ENCODE measurements at places on chromosomes 3 and 15. TPM values are rescaled to one million over a fixed set of nuclear protein-coding genes. Genes with fewer than 3 reads are reported as not detected.

GRCh38 chr15:63522225-63522578 is 17.8 kb downstream of the USP3 start:
- DNase-seq, result no peak

DNA sequence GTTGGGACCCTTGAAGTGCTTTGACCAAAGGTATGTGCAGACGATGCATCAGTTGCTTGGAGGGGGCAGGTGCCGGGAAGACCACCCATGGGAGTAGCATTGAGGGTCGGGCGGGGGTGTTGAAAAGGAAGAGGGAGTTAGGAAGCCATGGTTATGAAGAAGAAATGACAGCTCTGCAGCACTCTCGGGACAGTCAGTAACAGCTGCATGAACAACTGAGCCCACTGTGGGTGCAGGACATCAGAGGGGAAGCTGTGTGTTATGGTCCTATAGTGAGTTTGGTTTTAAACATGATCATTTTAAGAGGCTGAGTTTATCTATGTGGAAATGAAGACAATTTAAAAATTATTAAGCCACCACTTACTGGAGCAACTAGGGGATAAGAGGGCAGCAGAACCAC is 17.6 kb downstream of the ST8SIA2 start:
- DNase-seq, result no peak

GRCh38 chr3:126678693-126679317 is 23.9 kb upstream of the TXNRD3 start:
- DNase-seq, result no peak

GRCh38 chr15:65790694-65791334 is 1.3 kb downstream of the DENND4A start:
- DNase-seq, result no peak

DNA sequence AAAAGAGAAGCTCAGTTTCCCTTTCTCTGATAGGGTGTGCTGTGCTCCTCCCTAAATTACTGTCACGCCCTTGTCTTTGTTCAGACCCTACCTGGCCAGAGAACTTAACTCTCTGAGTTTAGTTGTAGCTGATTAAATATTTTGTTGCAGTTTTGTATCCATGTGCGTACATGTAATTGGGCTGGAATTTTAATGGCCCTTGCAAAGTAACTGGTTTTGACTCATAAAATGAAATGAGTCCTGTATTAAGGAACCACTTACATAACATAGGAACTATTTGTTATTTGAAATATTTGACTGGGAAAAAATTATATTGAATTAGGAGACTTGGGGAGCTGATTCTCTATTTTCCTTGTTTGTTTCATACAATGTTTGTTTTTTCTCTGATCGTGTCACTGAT is 80.2 kb downstream of the LRRK1 start:
- no peak for DNase-seq

Gene STRIT1
- 0.18 TPM for polyA plus RNA-seq

Gene CLSTN2
- polyA plus RNA-seq, result 0.69 TPM

Measured in heart left ventricle (tissue), 16 donors.